Posterior vena cava (tissue), 2 donors: ENCODE measurements at places on chromosomes 11 and 22. TPM values are rescaled to one million over a fixed set of nuclear protein-coding genes. Genes with fewer than 3 reads are reported as not detected.

Gene NKAPD1
- total RNA-seq, result 14.0 TPM

Gene VSIG10L2
- not detected for total RNA-seq

Gene KIF18A
- 4.2 TPM for total RNA-seq

Gene NLRP14
- not detected for total RNA-seq

Gene SORL1
- total RNA-seq, result 15.7 TPM

Gene GP1BB
- 0.83 TPM for total RNA-seq

Gene SCN3B
- total RNA-seq, result 2.8 TPM
